ENCODE measurements at places on chromosomes 2 and 18.

DNA sequence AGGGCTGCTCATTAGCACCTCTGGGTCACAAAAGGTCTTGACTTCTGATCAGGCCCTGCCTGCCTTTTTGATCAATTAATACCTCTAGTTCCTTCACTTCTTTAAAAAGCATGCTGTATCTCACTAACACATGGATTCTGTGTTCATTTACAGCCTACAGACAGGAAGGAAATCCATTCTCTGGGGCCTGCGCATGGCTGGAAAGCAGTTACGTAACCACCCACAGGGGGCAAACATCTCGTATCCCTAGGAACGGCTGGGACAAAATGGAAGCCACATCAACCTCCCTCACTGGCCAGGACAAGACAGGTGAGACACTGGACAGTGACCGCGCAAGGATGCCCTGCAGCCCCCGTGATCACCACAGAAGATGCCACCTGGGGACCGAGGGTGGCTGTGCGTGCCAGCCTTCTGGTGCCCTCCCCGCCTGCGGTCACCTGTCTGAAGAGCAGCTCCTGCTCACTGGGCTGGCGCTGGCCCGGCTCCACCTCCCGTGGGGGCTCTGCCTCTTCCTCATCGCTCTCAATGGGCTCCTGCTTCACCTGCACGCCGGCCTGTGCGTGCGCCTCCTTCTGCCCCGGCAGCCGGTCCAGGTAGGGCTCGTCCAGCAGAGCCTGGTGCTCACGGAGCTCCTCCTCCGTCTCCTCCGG lies 266.9 kb downstream of the TWIST2 start:
- no peak for DNase-seq

DNA sequence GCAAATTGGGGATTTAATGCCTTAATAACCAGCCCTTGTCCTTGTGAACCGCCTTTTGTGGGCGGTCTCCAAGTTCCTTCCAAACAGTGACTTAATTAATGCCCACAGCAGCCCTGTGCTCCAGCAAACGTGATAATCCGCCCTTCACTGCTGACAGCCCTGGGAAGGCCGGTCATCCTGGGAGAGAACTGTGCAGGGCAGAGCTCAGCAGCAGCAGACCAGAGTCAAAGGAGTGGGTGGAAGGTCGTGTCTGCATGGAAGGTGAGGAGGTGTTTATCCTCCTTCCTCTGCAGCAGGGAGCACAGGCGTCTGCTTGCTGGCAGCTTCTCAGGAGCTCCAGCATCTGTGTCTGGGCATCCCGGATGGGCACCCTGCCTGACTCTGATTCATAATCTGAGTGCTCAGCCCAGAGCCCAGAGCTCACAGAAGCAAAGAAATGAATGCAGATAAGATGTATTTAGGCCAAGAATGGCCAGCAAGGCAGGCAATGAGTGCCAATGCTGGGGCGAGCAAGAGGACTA lies 270.0 kb upstream of the PXDN start:
- no peak for DNase-seq

GRCh38 chr2:226835796-226836547 lies at the start of gene RHBDD1:
RHBDD1 (plus strand) TSS chr2:226836054; CDS start chr2:226864694, 28,640 bp downstream.
- peak; percentile 94 for DNase-seq

GRCh38 chr2:181471226-181471625 lies 14.0 kb downstream of the ITGA4 start:
- no peak for DNase-seq

DNA sequence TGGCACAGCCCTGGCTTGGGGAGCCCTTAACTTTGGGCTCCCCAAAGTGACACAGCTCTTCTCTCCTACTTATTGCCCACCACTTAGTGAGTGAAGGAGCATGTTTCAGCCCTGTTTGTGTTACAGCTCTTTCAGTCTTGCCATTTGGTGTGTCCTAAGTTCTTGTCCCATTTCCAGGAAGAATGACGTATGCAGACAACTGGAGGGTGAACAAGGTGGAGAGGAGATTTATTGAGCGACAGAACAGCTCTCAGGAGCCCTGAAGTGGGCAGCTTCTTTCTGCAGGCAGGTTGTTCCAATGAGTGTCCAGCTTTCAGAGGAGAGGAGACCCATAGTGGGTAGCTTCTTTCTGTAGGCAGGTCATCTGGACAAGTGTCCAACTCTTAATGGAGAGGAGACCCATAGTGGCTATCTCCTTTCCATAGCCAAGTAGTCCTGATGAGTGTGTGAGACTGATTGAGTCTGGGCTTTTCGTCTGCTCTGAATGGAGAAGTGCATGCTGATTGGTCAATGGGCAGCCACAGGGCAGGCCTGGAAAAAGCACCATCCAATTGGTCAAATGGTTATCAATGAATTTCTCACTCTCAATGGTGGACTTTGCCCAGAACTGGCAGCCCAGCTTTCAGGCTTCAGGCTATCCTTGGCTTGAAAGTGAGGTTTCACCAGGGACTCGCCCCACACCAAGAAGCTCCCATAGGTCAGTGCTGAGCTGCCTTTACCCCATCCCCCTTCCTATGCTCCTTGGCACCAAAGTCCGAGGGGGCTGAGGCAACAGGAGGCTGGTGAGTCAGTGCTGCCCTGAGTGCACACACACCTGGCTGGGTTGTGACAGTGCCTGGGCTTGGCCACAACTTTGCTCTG lies 688.2 kb downstream of the NYAP2 start:
- DNase-seq: no peak

GRCh38 chr2:157986761-157987160 lies 110.6 kb upstream of the ACVR1 start:
- no peak for DNase-seq

DNA sequence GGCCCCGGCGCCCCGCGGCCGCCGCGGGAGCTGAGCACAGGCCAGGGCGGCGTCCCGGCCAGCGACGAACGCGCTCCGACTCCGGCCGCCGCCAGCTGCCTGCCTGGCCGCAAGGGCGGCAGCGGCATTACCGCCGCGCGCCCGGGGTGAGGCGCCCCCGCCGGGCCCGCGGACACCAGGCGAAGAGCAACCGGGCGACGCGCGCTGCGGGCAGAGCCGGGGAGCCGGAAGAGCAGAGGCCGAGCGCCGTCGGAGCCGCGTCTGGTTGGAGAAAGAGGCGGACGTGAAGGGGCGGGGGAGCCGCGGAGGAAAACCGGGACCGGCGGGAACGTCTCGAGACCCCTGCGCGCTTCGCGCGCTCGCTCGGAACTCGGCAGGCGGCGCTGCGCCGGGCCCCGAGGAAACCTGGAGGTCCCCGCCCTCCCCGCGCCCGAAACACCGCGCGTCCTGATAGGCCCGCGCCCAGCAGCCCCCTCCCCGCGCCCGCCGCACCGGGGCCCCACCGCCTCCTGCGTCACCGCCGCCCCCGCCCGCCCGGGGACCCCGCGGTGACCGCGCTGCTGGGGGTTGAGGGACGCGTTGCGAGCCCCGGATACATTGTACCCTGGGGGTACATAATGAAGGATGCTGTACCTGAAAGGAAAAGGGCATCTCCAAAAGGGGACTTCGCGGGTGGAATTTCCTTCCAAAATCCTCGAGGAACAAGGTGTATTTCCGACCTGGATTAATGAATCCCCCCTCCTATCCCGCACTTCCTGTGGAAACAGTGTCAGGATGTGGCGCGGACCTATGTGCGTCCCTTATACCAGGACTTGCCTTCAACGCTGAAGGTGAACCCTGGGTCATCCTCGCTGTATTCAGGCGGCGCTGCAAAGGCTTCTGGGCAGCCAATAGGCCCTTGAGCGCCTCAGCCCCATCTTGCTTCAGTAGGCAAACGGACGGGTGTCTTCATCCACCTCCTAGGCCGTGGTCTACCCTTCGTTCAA lies 1.0 kb upstream of the B4GALT6 start:
- peak; percentile 30 for DNase-seq

DNA sequence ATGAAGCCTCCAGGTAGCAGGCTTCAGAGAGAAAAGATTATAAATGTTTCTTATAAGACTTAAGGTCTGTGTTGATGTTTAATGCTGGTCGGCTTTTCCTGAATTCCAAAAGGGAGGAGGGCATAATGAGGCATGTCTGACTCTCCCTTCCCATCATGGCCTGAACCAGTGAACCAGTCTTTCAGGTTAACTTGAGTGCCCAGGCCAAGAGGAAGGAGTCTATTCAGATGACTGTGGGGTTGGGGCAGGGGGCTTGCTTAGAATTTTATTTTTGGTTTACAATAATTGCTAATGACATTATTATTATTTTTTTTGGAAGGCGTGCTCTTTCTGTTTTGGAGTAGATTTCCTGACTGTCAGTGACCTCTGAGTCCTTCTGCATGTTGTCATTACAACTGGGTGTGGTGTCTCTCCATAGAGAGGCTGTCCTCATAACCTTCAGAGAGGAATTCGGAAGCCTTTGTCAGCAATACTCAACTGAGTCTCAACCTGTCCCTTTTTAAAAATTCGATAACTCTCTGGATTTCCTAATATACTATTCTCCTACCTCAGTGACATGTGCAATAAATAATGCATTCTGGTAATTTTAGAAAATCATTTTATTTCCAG lies 275.1 kb upstream of the CXCR4 start:
- DNase-seq: no peak

DNA sequence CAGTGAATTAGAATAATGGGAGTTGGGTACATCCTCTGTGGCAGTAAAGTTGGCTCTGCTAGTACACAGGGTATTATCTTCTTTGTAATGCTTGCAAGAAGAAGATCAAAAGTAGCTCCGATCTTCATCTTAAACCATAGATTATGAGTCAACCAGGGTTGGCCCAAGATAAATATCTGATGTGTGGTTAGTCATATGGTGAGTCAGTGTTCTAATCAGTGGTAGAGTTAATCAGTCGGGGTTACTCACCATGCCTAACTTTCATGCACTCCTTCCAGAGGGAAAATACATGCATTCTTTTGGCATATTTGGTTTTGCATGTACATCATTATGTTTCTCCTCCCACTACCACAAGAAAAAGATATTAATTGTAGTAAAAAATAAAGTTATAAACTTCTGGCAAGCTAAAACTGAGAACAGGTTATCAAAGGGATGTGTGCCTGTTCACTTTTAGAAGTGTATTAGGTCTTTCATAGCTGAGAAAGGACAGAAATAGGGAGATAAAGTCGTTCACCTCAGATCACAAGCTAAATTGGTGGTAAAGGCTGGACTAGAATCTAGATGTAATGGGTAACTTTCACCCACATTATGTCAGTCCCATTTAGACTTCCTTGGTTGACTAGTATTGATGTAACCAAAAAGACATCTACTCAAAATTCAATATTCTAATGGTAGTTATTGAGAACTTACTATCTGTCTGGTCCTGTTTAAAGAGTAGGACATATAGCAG lies 684.4 kb downstream of the IRS1 start:
- DNase-seq: no peak
